ENCODE measurements at places on chromosomes 5 and 9.

- DNase-seq = no peak
Measured at GRCh38 chr5:169049712-169050111, 251.2 kb downstream of the SLIT3 start.

DNA sequence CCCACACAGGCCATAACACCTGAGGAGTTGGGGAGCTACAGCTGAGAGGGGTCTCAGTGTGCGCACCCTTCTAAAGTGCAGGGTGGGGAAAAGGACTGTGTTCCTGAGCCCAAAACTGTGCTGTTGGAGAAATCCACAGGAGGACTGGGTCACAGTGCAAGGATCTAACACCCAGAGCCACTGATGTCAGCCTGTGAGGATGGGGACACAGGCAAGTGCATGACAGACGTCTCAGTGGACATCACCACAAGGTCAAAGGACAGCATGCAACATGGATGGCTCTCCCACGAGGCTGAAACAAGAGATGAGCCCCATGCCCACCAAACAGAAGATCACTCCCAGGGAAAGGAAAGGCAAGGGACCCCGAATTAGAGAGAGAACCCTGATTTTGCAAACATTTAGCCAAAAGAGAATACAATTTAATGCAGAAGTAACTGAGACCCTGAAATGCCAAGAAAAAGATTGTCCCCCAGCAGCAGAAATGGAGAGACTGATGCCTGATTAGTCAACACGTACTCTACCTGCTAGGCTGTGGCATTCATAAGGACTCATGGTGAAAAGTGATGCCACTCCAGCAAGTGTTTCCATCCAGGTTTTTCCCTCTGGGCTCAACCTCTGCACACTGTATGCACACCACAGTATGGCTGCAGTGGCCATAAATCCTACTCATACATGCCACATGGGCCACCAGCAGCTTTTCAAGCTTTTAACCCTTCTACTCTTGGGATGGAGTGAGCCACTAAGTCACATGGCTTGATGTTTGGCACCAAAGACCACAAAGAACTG lies 14.2 kb downstream of the KLF9 start:
- DNase-seq = no peak

- no peak for DNase-seq
Measured at GRCh38 chr5:36145311-36145710, 6.4 kb downstream of the LMBRD2 start.

DNA sequence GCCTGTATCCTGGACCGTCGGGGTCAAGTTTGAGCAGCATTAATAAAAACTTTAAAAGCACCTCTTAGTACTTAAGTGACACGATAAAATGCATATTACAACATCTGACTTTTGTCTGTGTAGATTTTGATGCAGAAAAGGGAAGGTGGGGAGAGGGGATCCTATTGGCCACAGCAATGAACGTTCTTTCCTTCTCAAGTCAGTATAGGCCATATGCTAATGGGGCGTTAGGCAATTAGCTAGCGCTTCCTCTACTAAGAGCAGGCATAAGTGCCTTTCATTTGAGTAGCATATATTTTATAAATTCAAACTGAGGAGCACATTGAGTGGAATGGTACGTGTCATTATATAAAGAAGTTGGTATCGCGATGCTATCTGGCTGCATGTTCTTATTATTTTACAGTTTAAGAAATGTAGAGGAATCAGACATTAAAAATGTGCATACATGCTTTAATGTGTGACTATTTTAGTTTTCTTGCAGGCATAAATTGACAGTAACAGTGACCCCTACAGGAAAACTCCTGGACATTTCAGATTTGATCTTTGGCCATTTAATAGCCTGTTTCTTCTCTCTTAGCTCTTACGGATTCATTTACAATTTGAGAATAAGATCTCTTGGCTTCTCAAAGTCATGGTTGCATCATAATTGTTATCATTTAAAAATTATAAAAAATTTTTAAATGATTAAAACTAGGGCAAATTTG lies 1.1 kb upstream of the GNA14 start:
- DNase-seq = no peak

DNA sequence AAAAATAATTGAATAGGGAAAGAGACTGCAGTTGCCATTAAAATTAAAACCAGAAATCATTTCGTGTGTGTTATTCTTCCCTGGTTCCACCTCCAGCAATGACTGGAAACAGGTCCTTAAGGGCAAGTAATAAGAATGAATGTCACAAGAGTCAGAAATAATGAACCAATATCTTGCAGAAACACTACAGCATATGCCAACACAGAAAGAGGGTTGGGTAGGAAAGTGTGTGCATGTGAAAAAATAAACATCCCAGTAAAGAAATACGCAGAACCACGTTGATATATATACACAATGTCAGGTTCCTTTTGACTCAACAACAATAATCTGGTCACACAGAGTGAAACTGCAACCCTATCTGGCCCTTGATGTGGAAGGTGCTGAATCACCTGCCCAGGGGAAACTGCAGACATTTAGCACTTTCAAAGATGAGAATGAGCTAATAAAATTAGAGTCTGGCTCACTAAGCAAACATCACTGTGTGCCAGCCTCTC lies 15.0 kb downstream of the HMHB1 start:
- no peak for DNase-seq

DNA sequence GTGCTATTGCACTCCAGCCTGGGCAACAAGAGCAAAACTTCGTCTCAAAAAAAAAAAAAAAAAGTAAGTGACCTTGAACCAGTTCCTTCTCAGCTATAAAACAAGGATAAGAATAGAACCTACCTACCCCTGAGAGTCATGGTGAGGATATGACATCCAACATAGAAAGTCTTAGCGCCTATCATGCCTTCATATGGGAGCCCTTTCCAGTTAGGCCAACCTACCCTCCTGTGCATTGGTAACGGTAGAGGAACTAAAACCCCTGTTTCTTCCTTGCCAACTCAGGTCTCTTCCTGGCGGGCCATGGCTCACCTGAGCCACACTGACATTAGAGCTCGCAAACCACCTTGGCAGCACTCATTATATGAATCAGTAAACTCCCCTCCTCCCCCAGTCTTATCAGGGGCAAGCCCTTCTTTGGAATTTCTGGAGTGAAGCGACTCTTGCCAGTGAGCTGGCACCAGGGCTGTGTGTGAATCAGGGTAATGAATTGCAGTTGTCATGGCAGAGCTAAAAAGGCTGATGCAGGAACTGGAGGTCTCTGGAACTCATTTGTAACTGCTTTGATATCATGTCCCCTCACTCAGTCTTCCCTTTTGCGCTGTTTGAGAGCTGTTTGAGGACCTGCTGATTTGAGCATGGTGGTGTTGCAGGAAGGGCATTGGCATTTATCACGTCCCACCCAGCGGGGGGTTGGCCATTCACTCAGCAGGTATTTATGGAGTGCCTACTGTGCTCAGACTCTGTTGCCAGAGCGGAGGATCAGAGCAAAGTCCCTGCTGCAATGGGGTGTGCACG lies 10.3 kb downstream of the WWC1 start:
- no peak for DNase-seq

DNA sequence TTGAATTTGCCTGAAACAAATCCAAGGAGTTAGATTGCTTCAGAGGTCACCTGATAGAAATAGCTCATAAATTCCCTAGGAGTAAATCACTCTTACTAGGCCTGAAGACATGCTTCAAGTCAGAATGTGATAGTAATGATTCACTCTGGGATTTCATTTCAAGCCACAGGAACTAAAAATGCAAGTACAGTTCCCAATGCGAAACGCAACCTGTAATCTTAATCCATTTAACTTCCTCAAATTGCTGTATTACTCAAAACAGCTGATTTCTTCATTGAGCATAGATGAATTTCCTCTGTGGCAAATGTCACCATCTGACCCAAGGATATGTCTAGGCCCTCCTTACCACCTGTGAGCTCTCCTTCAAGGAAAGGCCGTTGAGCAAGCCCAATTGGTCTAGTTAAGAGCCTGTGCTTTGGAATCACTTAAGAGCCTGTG lies 32.1 kb upstream of the IL6ST start:
- DNase-seq = no peak

DNA sequence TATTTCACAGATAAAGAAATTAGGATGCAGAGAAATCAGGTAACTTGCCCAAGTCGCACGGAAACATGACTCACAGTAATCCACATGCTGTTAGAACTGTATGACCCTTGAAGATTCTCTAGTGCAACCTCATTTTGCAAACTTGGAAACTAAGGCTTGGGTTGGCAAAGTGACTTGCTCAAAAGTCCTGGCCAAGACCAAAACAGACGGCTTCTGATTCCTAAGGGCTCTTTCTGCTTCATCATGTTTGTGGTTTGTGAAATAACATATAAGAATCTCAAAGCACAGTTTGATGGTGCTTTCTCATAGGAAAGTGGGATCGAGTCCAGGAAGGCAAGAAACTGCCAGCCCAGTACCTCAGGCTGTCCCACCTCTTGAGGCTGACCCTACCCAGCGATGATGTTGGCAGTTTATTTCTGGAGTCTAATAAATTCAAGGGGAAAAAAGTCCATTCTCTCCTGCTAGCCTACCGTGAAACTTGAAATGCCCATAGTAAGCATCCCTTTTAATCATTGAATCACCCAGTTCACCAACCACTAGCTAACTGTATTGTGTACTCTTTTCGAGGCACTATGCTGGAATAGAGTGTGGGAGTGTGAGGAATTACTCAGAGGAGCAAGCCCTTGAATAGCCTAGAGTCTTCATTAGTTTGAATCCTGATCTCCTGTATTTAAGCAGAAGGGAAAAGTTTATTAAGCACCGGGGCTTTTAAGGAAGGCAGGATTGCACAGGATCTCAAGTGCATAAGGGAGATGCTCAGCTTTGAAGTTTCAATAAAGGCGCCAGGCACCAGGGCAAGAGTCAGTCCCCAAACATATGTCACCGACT lies 14.1 kb downstream of the CAPSL start:
- no peak for DNase-seq

DNA sequence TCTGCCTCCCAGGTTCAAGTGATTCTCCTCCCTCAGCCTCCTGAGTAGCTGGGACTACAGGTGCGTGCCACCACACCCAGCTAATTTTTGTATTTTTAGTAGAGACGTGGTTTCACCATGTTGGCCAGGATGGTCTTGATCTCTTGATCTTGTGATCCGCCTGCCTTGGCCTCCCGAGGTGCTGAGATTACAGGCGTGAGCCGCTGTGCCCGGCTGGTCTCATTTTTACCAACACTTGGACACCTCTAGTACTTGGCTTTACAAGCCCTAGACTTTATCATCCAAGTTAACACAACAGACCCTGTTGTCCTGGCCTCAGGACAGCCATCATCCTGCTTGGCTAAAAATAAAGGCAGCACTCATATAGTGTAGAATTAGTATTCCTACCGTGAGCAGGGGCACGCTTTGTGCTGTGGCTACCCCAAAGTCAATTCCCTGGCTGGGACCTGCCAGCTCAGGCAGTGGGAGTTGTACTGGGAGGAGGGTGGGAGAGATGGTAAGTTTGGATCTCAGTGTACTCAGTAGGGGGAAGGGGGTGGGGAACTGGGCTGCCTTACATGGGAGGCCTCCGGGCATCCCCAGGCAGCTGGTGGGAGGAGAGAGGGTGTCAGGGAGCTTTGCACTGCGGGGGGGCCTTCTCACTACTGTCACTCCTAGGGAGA lies 6.6 kb downstream of the PDZD2 start:
- DNase-seq = no peak

GRCh38 chr5:123279136-123279535 lies 144.1 kb downstream of the CEP120 start:
- no peak for DNase-seq

- no peak for DNase-seq
Measured at GRCh38 chr9:111102793-111103464, 64.7 kb upstream of the LPAR1 start.

- no peak for DNase-seq
Measured at GRCh38 chr5:38207343-38207742, 51.0 kb upstream of the EGFLAM start.

DNA sequence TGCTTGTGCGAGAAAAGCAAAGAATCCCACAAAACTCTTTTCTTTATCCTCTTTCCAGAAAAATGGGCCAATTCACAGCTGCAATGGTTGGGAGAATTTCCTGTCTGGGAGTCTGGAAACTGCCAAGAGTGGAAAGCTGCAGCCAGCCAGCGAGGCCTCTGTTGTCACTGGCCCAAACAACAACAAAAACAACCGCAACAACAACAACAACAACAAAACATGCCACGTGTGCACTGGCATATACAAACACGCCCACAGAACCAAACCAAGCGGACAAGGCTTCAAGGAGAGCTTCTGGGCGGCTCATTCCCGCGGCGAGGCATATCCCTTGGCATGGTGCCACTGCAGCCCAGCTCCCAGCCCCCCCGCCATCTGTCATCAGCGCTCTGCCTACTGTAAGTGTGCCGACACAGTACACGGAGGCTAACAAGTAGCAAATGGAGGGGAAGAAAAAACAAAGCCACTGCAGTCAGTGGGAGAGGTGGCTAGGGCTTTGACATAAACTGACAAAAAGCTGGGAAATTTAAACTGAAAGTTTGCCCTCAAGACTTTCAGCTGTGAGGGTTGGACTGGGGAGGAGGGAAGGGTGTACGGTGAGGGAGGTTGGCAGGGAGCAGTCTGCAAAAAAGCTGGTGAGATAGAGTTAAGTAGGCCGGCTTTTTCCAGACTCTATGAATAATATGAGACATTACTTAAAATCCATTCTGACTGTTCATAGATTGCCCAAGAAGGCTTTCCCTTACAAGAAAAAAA lies 165.0 kb upstream of the ZNF462 start:
- DNase-seq = no peak

- DNase-seq = no peak
Measured at GRCh38 chr5:173771725-173772383, 116.3 kb upstream of the CPEB4 start.

DNA sequence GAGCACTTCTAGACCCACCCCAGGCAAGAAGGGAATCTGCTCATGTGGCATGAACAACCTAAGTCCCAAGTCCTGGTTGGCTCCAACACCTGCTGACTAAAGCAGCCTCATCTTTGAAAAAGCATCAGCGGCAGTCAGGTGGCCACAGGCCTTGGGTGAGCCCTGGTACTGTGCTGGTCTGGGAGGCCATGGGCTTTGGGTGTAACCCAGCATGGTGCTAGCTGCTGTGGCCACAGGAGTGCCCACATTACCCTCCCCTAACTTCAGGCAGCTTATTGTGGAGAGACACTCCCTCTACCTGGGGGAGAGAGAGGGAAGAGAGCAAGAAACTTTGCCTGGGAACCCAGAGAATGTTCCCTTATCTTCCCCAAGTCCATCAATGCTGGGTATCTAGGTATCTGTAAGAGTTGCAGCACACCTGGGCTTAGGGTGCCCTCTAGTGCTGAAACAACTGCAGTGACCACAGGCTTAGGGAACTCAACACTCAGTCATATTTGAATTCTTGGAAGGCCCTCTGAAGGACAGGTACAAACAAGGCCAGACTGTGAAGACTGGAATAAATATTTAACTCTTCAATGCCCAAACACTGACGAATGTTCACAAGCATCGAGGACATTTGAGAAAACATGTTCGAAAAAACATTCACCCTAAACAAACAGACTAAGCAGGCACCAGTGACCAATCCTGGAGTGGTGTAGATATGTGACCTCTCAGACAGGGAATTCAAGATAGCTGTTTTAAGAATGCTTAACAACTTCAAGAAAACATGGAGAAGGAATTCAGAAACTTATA lies 69.9 kb upstream of the OR2K2 start:
- no peak for DNase-seq

Measured in activated T-cell treated with anti-CD3 and anti-CD28 coated beads for 1 hour (primary cell).